ENCODE measurements at places on chromosomes 16 and 17.

- DNase-seq, result no peak
Measured at GRCh38 chr16:77193377-77193776, 2.4 kb downstream of the MON1B start.

GRCh38 chr16:68005786-68006286 is 6.6 kb upstream of the DPEP2 start:
- no peak for DNase-seq

- no peak for DNase-seq
Measured at GRCh38 chr17:75832652-75833400, 11.4 kb downstream of the UNC13D start.

DNA sequence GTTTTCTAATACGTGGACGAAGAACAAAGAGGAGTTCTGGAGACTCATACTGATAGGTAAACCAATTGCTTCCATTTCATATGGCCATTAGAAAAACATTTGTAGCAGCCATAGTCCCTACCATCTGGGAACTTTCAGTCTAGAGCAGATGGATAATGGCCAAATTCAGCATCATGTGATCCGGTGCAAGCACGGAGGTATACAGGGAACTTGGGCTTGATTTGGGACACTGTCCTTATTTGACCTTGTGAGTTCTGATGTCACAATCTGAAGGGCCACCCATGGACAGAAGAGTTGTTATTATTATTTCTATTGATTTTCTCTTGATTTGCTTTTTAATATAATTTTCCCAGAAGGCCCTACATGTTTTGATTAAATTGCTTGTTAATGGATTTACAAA is 154.6 kb upstream of the ZNF267 start:
- DNase-seq, result no peak

DNA sequence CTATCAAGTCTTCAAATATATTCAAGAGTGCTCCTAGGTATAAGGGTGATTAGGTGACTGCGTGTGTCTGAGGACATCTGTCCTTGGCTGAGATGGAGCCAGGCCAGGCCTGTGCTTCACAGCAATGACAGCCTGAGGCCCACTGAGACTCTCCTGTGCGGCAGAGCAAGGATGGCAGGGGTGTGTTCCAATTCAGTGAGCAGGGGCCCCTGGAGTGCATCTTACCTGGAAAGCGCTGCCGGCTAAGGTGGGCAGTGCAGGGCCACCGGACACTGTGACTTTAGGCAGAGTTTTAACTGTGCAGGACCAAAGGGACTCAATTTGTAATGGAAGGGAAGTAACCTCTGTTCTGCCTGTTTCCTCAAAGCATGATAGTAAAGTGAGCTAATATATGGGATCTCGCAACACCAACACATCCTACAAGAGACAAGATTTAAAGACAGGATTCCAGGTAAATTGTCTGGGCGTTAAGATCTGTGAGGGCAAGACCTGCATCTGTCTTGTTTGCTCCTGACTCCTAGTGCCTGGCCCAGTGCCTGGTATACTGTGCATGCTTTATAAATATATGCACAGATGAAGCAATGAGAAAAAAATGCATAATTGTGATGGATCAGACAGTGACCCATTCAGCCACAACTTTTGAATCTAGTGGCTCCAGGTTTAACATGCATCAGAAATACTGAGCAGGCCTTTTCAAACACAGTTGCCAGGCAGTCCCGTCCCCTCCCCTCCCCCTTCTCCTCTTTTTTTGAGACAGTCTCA is 86.7 kb downstream of the MRC2 start:
- peak; percentile 42 for DNase-seq

- DNase-seq, result peak; percentile 75
Measured at GRCh38 chr17:77425791-77426641, 285.2 kb downstream of the SEC14L1 start.

- no peak for DNase-seq
Measured at GRCh38 chr17:27218719-27219488, 75.0 kb upstream of the WSB1 start.

- peak; percentile 61 for DNase-seq
Measured at GRCh38 chr17:43905985-43906852, 1.1 kb downstream of the MPP2 start.

- no peak for DNase-seq
Measured at GRCh38 chr17:45581860-45582259, 91.3 kb upstream of the PLEKHM1 start.

GRCh38 chr16:86959091-86959651 is 358.0 kb downstream of the C16orf95 start:
- DNase-seq, result peak; percentile 53

DNA sequence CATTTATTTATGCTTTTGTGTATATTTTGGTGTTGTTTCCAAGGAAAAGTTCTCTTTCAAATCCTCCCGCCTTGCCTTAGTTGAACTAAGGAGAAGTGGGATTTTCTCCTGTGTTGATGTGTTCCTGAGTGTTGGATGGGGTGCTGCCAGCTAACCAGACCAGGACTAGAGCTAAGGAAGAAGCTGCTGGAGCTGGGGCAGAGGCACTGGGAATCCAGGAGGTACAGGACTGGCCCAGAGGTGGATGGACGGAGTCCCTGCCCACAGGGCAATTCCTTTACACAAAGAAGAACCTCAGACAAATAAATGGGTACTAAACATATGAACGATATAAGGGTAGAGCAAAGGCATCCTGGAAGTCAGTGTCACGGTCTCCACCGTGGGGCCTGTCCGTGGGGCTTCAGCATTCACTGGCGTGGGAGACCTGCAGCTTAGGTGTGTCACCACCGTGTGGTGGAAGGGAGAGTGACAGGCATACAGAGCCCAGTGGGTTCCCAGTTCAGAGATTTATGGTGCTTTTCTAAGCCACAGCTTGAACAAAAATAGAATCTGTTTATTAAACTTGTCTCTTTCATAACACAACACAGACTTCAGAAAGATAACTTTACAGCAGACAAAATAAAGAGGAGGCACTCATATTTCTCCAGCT is 270.7 kb downstream of the NTN1 start:
- DNase-seq, result no peak

DNA sequence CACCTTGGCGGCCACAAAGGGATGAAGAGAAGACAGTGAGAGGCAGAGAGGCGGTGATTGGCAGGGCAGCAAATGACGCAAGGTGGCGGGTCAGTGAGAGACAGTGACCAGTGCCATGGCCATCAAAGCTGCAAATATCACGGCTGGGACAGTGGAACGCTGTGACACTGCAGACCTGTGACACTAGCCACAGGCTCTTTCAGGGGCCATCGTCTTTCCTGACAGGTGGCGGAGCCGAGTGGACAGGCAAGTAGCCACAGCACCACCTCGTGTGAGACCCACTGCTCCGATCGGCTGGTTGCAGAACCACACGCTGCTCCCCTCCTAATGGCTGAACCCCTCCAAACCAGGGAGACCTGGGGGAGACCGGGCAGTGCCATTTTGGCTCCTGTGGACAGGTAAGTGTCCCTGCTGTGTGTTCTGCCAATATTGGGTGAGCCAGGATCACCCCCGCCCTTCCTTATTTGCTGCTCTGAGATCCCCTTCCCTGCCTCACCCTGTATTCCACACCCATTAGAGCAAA is 7.9 kb upstream of the ZNF778 start:
- DNase-seq, result no peak
